ENCODE measurements at places on chromosomes 3 and 15. TPM values are rescaled to one million over a fixed set of nuclear protein-coding genes. Genes with fewer than 3 reads are reported as not detected.
A peak's percentile ranks its signal among the peaks of the same experiment; 100 is the strongest.

DNA sequence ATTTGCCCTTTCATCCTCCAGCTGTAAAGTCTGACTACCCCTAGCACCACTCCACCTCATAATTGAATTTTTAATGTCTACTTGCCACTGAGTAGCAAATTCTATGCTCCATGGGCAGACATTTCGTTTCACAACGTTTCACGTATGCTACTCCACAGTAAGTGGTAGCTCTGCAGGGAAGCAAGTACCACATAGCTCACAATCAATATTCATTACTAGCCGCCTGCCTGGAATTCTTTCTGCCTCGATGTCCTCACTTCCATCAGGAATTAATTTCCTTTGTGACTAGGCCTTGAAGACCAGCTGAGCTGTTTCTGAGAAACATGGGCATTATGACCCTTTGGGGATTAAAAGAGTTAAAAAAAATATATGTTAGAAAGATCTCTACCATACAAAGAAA is 15.3 kb downstream of the NPTN start:
- no peak for DNase-seq

- DNase-seq, result no peak
These were observed 27.2 kb downstream of the WNT7A start for GRCh38 chr3:13852638-13853009.

- DNase-seq, result no peak
These were observed 19.9 kb downstream of the SLC51A start for GRCh38 chr3:196236223-196236622.

DNA sequence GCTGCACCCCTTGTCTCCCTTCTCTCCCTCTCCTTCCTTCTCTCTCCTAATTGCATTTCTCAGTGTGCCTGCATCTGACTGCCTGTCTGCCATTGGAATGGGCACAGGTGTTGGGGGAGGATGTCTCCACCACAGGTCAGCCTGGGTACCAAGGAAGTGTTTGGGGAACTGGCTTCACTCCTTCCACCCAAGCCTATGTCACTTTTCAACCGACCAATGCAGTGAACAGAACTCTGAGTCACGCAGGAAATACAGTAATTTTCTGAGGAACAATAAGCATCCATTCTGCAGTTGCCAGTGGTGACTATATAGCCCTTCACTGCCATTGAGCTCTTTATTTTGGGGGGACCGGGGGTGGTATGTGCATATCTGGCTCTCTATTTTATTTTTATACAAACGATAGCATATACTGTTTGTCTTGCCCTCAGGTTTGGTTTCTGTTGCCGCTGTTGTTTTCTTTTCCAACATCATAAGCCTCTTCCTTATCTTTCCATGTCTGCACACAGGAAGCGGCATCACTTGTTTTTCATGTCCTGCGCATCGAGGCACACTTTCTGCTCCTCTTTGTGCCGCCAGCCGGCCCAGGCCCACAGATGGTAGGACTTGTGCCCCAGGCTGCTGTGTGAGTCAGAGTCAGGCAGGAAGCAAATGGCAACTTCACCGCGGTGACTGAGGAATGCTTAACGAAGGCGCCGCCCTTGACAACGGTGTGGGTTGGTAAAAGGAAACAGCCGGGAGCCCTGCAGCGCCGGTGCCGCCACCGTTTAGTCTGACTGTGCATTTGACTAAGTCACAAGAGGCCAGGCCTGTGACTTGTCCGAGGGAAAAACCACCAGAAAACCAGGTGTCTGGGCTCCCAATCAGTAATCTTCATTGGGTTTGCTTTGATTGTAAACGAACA is 21.1 kb upstream of the CDCP1 start:
- DNase-seq, result peak; percentile 97

GRCh38 chr15:25089577-25089976 is 134.8 kb downstream of the SNRPN start:
- no peak for DNase-seq

DNA sequence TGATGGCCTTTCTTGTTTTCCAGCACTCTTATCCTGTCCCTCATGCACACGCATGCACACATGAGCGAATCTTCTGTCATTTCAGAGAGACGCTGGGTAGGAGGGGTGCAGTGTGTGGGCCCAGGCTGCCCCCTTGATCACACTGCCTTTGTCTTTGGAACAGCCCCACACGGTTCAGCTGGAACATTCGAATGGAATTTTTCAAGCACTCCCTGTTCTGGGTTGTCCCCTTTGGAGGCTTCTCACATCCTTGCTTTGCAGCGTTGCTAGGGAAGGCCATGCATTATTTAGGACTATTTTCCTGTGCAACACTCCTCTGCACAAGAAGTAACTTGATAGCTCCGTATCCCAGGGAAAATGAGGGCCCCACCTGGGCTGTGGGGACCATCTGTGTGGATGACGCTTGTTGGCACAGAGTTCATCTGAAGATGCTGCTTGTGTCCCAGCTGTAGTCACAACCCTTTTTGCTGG is 78.4 kb downstream of the SPSB4 start:
- DNase-seq, result no peak

- no peak for DNase-seq
These were observed 167.4 kb upstream of the CTDSPL start for GRCh38 chr3:37694284-37694675.

DNA sequence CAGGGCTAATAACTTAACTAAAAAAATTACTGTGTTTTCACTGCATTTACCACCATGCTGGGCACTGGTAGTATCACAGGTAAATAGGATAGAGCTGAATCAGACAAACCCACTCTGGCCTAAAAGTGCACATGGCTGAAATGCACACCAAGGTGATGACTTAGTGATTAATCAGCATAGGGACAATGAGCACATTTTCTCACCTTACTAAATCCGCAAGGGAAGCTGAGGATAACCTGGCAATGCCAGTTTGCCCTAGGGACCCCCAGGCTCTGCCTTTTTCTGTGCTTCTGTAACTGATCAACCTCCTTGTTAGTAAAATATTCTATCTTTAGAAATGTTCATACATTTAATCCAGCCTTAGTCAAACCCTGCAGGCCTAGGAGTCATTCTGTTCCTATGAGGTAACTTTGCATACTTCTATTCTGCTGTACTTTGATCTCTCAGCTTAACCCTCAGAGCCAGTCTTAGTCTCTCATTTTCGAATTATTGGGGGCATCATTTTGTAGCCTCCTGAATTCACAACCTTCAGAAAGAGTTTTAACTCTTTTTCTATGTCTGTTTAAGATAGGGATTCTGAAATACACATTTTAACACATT is 562.9 kb upstream of the KCNMB2 start:
- no peak for DNase-seq

The CXCR6 gene
- total RNA-seq, result not detected

The FBXO40 gene
- total RNA-seq, result not detected

The GLDN gene
- not detected for total RNA-seq
